ENCODE measurements at places on chromosomes 7 and 10. TPM values are rescaled to one million over a fixed set of nuclear protein-coding genes. Genes with fewer than 3 reads are reported as not detected.

DNA sequence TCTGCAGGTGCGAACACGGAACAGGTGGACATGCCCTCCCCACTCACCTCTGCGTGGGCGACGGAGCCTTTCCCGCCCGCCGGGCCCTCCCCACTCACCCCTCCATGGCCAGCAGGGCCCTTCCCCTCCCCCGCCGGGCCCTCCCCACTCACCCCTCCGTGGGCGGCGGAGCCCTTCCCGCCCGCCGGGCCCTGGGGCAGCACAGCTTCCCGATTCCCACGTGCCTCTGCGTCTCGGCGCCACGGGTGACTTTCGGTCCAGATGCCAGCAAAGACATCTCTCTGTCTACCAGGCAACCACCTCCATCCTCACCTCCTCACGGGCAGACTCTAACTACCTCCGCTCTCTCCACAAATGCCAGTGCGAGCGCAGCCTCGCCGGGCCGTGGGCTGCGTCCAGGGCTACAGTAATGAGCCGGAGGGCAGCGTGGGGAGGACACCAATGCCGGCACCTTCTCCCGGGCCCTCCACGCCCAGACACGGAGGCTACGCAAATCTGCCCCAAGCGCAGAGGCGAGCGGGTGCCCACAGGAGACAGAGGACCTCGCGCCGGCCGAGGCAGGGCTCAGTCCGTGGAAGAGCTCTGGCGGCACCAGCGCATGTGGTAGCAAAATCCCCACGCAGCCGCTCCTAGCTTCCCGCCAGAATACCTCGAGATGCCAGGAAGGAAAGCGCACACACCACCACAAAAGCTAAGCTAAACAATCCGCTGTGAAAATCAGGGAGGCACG is 21.8 kb downstream of the GPER1 start:
- no peak for DNase-seq

IKZF1 gene
- total RNA-seq, result 34.5 TPM

GHITM gene
- total RNA-seq, result 160 TPM

DNA sequence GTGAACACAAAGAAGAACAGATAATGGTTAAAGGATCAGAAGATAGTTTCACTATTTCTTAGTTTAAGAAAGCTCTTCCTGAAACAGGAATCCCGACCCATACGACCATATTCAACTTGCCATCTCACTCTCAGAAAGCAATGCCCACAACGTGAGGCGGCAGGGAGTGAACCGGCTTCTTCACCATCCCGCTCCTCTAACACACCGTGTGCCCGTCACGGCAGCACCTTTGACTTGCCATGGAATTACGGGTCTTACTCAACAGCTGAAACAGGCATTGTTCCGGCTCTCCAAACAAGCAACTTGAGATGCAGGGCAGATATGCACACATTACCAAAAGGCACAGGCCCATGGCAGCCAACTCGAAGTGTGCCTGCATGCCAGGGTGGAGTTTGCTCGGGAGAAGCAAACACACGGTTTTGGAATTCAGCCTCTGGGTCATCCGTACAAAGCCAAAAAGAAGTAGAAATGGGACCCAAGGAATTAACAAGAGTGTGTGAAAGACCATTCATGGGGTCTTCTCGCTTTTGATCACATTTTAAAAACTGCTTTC is 293.6 kb downstream of the DNAJB6 start:
- DNase-seq, result no peak

DNA sequence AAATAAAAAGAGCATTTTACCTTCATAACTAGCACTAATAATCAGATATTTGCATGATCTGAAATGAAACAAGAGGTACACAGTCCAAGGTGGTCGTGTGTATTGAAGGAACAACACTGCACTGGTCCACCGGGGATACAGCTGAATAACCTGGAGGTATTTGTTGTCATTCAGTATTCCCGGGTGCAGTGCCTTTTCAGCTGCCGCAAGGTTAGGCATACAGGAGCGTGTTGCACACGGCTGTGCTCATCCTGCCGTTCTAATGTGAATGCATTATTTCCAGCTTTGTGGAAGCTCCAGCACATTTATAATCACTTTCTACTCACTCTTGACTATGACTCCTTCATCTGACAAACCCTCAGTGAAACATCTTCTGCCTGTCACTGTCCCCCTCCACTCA is 377.8 kb downstream of the GFRA1 start:
- no peak for DNase-seq

AGAP5 gene
- 5.3 TPM for total RNA-seq

Data from omental fat pad (tissue), 4 donors.